ENCODE measurements at places on chromosomes 13 and 19. TPM values are rescaled to one million over a fixed set of nuclear protein-coding genes. Genes with fewer than 3 reads are reported as not detected.

ZNF536 gene
- not detected for total RNA-seq

OR10H1 gene
- not detected for total RNA-seq

C13orf42 gene
- not detected for total RNA-seq

COL4A1 gene
- 2,000 TPM for total RNA-seq

MUC16 gene
- not detected for total RNA-seq

A1BG gene
- 11.5 TPM for total RNA-seq

PLPPR2 gene
- 34.9 TPM for total RNA-seq

PNMA8C gene
- total RNA-seq: 0.39 TPM

UBXN6 gene
- total RNA-seq: 88.3 TPM

SPACA6 gene
- total RNA-seq: 4.2 TPM

CCL25 gene
- not detected for total RNA-seq

RNF225 gene
- total RNA-seq: 0.13 TPM

DIS3 gene
- total RNA-seq: 44.1 TPM

CCDC194 gene
- total RNA-seq: not detected

CLEC17A gene
- total RNA-seq: 0.13 TPM

NTF4 gene
- not detected for total RNA-seq

HSH2D gene
- not detected for total RNA-seq

ZNF497 gene
- 0.91 TPM for total RNA-seq

GIPC3 gene
- total RNA-seq: 0.07 TPM

SULT2B1 gene
- not detected for total RNA-seq

HCN2 gene
- 2.4 TPM for total RNA-seq

FBXW9 gene
- 5.5 TPM for total RNA-seq

CYP2S1 gene
- 0.46 TPM for total RNA-seq

CPAMD8 gene
- 1.6 TPM for total RNA-seq

FFAR2 gene
- total RNA-seq: not detected

CASP14 gene
- not detected for total RNA-seq

CFAP97D2 gene
- total RNA-seq: not detected

PRODH2 gene
- total RNA-seq: not detected

OSCAR gene
- total RNA-seq: 0.63 TPM

MPND gene
- 3.9 TPM for total RNA-seq

IGFL3 gene
- not detected for total RNA-seq

CYP4F11 gene
- 0.33 TPM for total RNA-seq

IGSF23 gene
- not detected for total RNA-seq

ZNF837 gene
- 1.4 TPM for total RNA-seq

LIM2 gene
- not detected for total RNA-seq

LHB gene
- not detected for total RNA-seq

All from smooth muscle cell of the pulmonary artery (primary cell).